Bone marrow (tissue), 2 donors: ENCODE measurements at places on chromosomes 3 and 15.

DNA sequence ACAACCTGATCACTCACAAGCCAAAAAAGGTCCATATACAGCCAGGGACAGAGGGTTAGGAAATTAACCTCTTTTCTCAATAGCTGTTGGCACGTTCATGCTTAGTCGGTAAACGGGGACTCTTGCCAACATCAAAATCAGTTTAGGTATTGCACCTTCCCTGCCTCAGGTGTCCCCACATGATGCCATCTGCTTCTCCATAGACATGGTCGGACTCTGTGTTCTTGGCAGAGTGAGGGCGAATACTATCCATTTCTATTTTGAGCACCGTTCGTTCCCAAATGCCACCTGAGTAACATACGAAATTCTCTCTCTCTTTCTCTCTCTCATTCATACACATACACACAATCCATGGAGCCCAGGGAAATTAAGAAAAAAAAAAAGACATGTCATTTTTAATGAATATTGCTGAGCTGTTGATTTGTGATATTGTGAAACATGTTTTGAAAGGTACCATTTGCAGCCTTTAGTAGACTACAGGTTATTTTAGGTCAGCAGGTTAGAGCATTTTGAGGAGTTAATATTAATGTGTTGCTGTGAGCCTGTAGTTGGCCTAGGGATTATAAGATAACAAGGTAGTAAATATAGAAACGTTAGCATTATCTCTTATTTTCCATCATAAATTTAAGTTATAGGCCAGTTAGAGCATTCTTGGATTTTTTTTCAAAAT is 78.5 kb downstream of the GHSR start:
- no peak for DNase-seq

- no peak for DNase-seq
Measured at GRCh38 chr3:104180906-104181305, 1185.8 kb upstream of the ALCAM start.

DNA sequence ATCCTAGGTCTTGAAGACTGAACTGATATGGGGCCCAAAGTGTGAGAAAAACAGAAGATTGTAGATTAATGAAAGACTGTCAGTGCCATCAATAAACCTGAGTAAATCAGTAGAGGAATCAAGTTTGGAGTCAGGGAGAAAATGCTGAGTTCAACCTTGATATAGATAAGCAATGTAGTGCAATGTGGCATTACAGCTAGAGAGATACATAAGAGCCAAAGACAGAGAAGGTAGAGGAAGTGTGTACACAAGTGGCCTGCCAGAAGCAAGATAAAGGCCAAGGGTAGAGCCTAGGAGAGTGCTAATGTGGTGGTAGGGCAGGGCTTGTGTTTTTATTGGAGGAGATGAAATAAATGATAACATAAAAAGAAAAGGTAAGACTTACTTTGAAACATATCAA is 26.0 kb upstream of the EID1 start:
- DNase-seq, result no peak

- DNase-seq, result peak; percentile 59
Measured at GRCh38 chr3:188432802-188433520, 279.0 kb downstream of the LPP start.
